ENCODE measurements at places on chromosomes 2 and 18.

- no peak for DNase-seq
These were observed 51.7 kb upstream of the CCDC85A start for GRCh38 chr2:56132138-56132537.

DNA sequence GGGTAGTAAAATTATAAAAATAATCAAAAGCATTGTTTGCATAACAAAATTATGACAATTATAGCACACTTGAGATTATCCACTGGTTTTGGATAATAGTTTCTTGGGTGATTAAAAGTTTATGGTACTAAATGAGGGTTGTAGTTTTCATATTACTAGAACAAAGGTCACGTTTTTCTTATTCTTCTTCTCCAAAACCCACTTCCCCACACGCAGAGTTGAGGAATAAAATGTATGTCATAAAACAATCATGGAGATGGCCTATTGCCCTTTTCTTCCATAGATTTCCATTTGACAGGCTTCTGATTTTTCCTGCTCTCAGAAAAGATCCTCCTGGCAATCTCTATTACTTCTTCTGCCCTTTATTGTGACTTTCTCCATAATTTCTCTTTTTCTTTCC is 863.9 kb downstream of the ERBB4 start:
- DNase-seq, result no peak

DNA sequence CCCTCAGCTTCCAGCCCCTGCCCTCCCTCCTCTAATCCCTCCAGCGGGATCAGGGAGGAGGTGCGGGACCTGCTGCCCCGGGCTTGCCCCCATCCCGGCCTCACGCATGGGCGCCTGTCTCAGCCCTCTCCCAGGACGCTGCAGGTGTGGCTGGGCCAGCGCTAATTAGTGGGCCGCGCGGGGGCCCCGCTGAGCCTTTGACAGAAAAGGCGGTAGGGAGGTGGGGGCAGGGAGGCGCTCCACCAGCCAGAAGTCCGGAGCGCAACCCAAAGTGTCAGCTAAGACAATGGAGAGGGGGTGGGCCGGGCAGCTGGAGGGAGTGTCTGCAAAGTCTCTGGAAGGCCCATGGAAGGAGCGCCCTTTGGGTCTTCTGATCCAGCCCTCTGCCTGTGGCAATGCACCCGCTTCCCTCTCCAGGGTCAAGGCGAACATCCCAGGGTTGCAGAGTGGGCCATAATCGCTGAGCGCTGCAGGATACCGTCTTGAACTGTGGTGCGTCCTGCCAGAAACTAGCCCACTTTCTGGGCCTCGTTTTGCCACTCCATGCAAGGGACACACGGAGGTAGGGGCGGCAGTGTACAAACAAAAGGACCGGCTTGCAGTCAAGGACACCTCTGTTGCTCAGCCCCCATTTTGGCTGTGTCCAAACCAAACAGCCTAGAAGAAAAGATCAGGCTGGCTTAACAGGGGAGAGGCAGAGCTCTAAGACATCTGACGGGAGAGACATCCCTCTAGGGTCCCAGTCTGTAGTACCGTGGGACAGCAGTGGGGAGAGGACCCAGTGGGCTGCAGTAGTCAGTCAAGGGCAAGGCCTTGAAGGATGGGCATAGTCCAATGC is 3.5 kb downstream of the ATP6V1B1 start:
- DNase-seq, result no peak

- no peak for DNase-seq
These were observed 5.0 kb upstream of the SCLY start for GRCh38 chr2:238055841-238056240.

GRCh38 chr2:238104226-238104690 is 4.1 kb downstream of the ESPNL start:
- no peak for DNase-seq

DNA sequence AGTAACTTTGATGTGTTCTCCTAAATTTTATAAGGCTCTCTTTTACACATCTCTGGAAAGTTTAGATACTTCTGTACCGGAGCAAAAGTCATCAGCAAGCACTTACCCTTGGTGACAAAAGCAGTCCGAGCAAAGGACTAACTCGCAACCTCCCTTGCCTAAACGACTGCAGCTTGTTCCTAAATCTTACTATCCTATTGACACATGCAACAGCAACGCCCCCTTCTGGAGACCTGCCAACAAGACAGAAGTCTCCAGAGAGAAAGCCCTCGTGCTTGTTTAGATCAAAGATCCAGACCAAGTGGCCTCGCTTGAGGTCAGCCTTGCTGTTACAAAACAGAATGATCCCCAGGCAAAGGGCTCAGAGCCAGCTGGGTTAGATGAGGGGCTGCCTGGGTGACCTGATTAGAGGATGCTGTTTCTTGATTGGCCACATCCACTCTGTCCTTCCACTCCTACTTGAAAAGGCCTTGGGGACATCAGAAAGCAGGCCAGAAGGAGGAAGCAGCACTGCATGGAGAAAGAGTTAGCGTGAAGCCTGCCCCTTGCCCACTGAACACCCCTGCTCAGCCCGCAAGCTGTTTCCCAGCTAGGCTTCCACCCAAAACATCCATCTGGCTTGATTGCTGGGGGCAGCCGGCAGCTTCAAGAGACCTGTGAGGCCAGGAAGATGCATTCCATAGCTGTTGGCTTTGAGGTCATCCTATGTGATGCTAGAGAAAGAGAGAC is 94.3 kb downstream of the HNRNPLL start:
- peak; percentile 64 for DNase-seq

- no peak for DNase-seq
These were observed 11.2 kb upstream of the SCYGR5 start for GRCh38 chr2:227655454-227655853.

DNA sequence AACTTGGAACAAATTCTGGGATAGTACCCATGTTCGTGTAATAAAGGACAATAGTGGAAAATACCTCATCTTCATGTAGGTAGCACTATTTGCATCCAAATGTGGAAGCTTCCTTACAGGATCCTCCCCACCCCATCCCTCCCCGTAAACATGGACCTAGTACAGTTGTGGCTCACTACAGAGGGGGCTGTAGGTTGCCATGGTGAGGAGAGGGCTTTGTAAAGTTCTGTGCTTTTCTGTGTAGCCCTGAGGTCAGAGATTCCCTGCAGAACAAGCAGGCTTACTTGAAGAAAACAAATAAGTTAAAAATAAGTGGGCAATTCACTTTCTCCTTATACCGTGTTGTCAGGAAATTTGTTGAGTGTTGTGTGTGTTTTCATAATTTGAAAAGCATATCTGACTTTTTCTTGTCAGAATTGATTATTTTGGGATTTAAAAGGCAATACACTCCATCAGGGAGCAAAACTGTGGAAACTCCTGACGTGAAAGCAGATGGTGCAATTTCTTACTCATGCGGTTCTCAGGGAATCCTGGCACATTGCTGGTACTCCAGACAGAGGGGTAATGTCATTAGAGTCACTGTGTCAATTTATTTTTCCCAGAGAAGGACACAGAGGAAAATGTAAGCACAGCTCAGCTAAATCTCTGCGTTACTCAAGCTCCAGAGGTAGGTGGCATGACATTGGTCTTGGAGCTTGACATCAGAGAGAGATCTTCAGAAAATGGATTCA is 174.2 kb upstream of the LHCGR start:
- no peak for DNase-seq

GRCh38 chr2:23689891-23690290 is 237.0 kb downstream of the ATAD2B start:
- no peak for DNase-seq

- DNase-seq, result no peak
These were observed at the start of gene CRACDL for GRCh38 chr2:98935777-98936352. CRACDL (minus strand) TSS chr2:98936225; CDS start chr2:98846800, 89,425 bp downstream.

DNA sequence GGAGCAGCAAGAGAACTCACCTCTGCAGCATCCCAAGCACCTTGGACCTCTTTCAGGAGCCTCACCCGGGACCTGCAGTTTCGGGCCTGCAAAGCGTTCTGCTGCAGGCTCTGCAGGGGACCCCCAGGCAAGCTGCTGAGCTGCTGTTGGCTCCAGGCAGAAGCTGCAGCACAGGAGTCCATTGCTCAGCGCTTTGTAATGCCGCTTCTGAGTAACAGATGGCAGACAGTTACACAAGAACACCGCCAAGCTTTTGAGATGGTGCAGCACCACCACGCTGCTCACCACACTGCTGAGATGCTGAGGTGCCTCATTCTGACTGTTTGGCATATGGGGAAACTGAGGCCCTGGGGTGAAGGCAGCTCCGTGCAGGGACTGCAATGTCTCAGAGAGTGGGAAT is 1.9 kb upstream of the GALNT14 start:
- no peak for DNase-seq

- no peak for DNase-seq
These were observed 105.6 kb downstream of the EHBP1 start for GRCh38 chr2:62811086-62811485.

DNA sequence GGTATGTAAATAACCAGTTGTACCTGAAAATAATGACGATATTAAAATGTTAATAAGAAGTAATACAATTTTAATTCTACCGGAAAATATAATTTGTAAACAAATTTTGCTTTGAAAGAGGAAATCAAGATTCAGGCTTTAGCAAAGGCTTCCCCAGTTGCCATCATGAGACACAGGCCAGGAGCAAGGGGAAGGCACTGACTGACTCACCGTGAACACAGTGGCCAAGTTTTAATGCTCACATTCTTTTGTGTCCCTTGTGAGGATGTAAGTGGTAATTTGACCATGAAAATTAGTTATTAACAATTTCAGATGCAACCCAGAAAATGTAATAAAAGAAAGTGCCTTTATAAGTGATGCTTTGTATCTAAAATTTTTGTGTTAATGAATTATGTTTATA is 164.1 kb downstream of the GREB1L start:
- DNase-seq, result no peak

DNA sequence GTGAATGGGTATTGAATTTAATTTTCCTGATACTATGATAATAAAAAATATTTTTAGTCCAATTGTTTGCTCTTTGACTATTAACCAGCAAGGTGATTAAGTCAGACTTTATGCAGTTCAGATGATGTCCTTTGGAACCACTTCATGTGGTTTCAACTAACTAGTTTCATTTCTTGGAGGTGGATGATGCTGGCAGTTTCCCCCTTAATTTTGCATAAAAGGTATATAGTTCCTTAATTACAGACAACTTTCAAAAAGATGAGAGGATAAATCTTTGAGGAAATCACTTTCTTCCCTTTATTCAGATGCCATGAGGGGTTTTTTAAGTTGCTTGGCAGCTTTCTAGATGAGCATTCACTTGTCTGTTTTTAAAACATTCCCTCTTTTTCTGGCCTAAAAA is 223.1 kb downstream of the PHLPP1 start:
- no peak for DNase-seq

GRCh38 chr2:30684516-30684915 is 122.7 kb downstream of the CAPN13 start:
- DNase-seq, result no peak

GRCh38 chr2:121910139-121910538 is 154.7 kb downstream of the TSN start:
- DNase-seq, result no peak

DNA sequence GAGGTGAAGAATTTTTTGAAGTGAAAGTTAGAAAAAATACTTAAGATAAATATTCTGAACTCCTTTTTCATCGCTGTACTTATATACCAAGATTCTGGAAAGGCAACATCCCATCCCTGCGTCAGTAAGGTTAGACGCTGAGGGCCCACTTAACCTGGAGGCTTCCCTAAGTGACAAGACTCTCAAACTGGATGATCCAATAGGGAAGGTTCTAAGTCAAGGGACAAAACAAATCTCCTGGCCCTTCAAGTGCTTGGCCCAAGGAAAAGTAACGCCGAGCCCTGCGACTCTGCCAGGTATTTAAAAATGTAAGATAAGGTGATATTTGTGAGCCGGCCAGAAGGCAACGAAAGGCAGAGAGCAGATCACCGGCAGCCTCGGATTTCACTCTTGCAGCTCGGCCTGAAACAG is 1.3 kb downstream of the STK39 start:
- no peak for DNase-seq

DNA sequence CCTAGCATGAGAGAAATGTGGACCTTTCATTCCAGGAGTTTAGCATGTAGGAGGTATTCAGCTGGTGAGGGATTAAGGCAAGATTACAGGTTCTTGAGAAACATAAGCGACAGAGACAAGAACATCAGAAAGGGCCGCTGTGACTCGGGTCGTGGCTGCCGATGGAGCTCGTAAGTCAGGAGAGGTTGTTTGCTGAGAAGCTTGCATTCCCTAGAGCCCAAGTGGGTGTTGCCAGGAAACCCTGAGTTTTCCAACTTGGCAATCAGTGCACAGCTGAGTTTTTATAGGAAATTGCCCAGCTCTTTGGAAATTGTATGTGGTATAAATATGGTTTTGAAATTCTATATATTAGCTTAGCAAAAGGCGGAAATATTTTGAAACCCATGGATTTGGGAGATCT is 46.4 kb upstream of the CYP1B1 start:
- no peak for DNase-seq

- no peak for DNase-seq
These were observed 10.6 kb downstream of the FARP2 start for GRCh38 chr2:241366678-241367077.

DNA sequence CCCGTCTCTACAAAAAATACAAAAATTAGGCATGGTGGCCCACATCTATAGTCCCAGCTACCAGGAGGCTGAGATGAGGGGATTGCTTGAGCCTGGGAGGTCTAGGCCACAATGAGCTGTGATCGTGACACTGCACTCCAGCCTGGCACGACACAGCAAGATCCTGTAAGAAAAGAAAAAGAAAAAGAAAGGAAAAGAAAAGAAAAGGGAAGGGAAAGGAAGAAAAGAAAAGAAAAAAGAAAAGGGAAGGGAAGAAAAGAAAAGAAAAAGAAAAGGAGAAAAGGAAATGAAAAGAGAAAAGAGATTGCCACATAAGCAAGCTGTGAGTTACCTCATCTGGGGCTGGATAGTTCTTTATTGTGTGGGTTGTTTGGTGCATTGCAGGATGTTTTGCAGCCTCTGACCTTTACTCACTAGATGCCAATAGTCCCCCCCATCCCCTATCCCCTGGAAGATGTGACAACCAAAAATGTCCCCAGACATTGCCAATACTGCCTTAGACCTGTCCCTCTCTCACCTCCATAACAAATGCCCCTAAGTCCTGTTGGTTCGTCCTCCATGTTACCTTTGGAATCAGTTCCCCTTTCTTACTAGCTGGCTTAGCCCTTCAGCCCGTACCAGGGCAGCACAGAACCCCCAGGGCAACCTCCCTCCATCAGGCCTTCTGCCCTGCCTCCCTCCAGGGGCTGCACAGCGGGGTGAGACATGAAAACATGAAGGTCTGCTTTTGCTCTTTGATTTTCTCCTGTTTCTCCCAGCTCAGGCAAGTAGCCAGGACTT is 8.9 kb downstream of the ASPRV1 start:
- DNase-seq, result no peak

DNA sequence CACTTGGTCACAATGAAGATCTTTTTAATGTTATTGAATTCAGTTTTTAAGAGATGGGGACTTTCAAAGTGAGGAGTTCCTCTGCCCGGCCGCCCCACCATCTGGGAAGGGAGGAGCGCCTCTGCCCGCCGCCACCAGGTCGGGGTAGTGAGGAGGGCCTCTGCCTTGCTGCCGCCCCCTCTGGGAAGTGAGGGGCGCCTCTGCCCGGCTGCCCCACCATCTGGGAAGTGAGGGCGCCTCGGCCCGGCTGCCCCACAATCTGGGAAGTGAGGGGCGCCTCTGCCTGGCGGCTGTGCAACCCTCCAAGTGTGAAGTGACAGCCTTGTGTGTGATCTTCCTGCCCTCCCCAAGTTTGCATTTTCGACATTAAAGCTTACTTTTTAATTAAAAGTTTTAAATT is 899.3 kb downstream of the TRIB2 start:
- DNase-seq, result no peak

All from activated CD8-positive, alpha-beta memory T cell treated with anti-CD3 and anti-CD28 coated beads for 1 hour (primary cell).